ENCODE measurements at places on chromosomes 5 and 9.

- no peak for DNase-seq
Observed at GRCh38 chr9:107307331-107307730, 24.3 kb downstream of the RAD23B start.

- no peak for DNase-seq
Observed at GRCh38 chr5:122532035-122532434, 220.0 kb downstream of the SNCAIP start.

- DNase-seq = no peak
Observed at GRCh38 chr5:113846941-113847340, 333.4 kb downstream of the YTHDC2 start.

- DNase-seq = no peak
Observed at GRCh38 chr9:125147401-125147951, 4.1 kb upstream of the SCAI start.

DNA sequence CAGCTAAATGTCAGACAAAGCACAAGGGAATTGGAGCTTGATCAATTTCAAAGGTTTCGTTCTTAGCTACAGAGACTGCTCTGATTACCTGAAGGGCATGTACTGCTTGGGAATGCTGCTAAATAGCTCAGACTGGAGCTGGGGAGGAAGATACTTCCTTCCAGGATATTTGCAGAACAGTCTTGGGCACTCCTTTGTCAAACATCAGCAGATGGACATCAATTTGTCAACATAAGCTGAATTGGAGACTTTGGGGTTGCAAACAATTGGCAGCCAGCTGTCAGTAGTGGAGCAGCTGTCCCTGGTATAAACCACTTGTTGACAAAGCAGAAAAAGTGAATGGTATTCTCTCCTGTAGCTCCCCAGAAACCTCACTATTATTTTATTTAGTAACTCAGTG, 182.0 kb downstream of the CCDC192 start:
- no peak for DNase-seq

GRCh38 chr5:35482167-35482755, 135.4 kb upstream of the SPEF2 start:
- no peak for DNase-seq

- no peak for DNase-seq
Observed at GRCh38 chr5:179287071-179287470, 58.2 kb downstream of the ADAMTS2 start.

GRCh38 chr5:151224372-151224771, 480 bp upstream of the CCDC69 start:
- DNase-seq = no peak

- DNase-seq = no peak
Observed at GRCh38 chr9:138007566-138007917, 130.0 kb downstream of the CACNA1B start.

DNA sequence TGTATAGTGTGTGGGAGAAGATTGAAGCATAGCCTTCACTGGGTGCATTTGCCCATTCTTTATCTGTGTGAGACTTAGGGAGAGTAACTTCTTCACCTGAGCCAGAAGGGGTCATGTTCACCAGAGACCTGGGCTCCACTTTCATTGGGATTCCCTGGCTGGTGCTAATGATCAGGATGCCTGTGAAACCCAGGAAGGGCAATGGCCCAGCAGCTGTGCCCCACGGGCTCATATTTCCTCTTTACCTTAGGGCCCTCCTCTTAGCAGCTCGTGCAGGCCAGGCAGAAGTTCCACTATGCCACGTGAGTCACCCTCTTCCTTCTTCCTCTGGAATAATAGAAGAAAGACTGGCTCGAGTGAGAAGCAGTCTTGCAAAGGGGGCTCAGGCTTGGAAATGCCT, 5.0 kb downstream of the PPARGC1B start:
- no peak for DNase-seq

DNA sequence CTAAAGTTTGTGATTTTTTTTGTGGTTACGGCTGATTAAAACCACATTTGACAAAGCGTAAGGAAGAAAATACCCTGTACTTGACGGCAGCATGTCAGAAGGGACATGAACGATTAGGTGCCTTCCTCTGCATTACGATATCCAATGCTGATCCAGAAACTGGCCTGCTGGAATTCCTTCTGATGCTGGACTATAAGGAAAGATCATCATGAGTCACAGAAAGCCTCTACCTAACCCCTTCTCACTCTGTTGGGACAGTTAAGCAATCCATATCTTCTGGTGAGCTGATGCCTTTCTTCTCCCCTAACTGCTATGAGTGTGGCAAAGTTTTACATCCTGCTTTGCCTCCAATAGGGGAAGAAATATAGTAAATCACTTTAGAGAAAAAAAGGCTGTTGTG, 78.4 kb upstream of the PAPPA start:
- no peak for DNase-seq

GRCh38 chr9:109914280-109915027, 134.5 kb downstream of the PALM2AKAP2 start:
- DNase-seq = no peak

GRCh38 chr5:78377718-78378105, 17.3 kb downstream of the SCAMP1 start:
- no peak for DNase-seq

DNA sequence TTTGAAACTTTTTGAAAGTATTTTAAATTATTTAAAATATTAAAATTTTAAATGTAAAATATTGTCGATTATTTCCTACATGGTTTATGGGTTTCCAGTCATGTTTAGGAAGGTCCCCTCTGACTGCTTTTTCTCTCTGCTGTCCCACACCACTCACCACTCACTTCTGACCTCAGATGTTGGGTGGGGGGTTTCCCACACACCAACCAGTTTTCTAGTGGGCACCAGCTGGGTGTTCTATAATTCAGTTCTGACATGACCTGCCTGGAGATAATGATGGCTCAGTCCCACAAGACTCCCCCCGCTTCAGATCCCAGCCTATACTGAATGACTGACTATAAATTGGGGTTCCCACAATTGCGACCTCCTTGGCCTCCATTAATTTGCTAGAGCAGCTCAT, 310.4 kb downstream of the GADD45G start:
- no peak for DNase-seq

DNA sequence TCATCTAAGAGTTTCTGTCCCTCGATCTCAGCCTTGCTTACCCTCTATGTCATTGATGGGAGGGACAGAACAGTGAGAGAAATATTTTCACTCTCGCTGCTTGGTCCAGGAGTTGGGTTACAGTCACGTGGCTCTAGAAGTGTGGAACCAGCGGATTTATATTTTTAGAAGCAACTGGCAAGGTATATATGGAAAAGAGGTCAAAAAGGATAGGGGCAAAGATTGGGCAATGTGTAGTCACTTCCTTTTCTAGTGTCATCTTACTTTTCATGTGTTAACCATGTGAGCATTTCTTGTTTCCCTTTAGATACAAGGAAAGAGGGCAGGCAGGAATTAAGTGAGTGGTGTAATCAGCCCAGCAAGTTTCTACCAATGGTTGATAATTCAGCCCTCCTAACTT, 111.5 kb upstream of the ZNF366 start:
- no peak for DNase-seq

DNA sequence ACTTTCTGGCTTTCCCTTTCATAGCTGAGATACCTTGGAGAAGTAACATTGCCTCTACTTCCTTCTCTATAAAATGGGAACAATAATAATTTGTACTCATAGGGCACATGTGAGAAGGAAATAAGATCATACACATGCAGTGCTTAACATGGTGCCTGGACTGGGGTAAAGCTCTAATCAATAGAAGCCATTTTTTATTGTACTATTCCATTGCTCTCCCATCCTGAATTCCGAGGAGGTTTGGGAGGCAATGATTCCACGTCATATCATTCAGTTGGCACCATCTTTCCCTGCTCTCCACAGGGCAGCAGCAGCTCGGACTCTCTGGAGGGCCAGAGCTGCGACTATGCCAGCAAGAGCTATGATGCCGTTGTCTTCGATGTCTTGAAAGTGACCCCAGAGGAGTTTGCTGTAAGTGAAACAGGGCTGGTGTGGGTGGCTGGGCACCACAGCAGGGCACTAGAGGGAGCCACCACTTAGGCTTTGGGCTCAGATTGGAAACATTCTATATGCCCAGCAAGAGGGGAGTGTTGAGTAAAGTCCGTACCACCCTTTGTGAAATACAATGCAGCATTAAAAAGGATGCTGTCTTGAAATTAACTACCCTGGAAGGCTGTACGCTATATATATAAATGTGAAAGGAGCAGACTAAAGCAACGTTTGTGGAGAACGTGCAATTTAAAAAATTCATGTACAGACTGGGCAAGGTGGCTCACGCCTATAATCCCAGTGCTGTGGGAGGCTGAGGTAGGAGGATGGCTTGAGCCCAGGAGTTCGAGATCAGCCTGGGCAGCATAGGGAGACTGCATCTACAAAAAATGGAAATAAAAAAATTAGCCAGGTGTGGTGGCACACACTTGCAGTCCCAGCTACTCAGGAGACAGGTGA, 51.2 kb downstream of the RALGPS1 start:
- no peak for DNase-seq

DNA sequence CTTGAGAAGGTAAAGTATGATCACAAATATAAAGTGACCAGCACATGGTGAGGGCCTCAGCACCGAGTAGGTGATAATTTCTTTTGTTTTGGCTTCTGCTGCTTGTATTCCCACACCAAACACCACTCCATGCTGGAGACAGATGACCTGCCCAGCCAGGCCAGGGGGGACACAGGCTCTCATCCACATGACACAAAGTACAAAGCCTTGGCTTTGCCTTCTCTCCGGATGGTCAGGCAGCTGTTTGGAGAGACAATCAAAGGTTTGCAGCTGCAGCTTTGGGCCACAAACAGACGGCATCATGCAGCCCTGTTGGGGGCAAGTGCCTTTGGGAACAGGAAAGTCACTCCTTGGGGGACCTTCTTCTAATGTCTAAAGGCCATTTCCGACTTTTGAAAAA, 226.2 kb upstream of the KLF4 start:
- no peak for DNase-seq

- DNase-seq = no peak
Observed at GRCh38 chr5:179373961-179374505, 28.8 kb upstream of the ADAMTS2 start.

- no peak for DNase-seq
Observed at GRCh38 chr5:140113180-140113698, 670 bp upstream of the PURA start.

DNA sequence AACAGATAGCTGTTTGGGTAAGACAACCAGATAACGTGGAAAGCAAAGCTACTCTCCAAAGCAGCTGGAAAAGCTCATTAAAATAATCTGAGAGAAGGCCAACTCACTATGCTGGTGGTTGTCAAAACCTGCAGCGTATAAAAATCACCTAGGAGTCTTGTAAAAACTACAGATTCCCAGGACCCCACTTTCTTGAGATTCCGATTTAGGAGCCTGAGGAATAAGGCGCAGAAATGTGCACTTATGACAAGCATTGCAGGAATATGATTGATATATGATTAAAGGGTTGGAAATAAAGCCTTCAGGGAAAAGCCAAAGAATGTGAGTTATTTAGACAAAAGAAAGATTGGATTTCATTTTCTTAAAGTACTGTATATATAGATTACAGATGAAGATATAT, 285.0 kb upstream of the PTGER4 start:
- no peak for DNase-seq

DNA sequence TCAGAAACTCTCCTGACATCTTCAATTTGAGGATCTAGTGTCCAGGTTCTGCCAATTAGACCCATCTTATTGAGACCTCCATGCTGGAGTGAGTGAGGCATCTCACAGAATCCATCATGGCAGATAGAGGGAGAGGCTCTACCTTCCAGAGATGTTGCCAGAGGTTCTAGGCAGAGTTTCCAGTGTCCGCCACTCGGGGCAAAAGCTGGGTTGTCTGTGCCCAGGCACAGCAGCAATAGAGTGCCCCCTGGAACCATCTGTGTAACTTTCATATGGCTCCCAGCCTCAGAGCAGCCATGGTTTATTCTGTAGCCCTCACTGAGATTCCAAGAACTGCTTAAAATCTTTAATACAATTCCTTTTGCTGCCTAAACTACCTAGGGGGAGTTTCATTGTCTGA, 16.6 kb upstream of the CCDC112 start:
- DNase-seq = no peak

DNA sequence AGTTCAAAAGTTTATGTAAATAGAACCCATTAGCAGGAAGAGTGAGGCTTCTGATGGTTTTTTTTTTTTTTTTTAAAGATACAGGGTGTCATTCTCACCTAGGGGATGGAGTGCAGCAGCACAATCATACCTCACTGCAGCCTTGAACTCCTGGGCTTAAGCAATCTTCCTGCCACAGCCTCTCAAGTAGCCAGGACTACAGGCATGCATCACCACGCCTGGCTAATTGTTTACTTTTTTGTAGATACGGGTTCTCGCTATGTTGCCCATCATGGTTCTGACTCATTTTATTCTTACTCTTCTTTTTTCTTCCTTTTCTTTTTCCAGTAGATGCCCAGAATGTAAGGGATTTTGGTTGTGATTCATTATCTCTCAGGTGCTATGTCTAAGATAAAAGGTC, 201.1 kb downstream of the NNT start:
- DNase-seq = no peak

DNA sequence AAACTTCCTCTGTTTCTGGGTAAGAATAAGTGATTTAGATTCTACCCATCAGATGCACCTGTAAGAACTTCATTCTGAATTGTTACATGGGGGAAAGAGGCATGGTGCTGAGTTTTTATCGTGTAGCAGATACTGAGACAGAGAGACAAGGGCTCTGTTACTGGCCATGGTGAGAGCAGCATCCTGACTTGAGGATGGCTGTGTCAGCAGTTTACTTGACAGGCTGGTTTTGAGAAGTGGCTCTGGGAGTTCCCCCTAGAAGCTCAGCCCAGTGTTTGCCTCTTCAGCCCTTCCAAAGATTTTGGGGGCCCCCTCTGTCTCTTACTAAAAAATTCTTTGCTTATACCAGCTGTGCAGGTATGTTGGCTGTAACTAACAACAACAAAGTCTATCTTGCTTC, 510.5 kb downstream of the LRRC70 start:
- no peak for DNase-seq

DNA sequence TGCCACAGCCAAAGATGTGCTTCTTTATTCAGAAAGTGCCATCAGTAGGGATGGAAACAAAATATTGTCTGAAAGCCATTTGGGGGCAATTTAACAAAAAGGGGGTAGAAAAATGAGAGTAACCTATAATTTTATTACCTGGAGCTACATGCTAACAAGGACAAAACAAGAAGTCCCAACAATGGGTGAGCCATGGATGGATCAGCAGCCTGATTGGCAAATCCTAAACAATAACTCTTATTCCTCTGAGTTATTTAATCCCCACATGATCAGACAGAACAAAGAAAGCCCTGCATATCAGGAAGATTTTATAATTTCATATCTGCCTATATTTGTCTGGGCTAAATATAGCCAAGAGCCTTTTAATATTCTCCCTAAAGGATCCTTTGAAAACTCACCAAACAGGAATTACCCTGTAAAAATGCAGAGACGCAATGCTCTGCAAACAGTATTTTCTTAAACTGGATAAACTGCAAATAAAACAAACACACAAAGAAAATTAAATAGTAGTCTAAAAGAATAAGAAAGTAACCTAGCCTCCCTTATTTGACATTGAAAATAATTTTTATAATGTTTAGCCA, 483.4 kb downstream of the ZNF608 start:
- DNase-seq = no peak

GRCh38 chr5:94613583-94613982, 4.8 kb downstream of the KIAA0825 start:
- no peak for DNase-seq

Measured in SK-N-MC (cell line).